Activated CD4-positive, alpha-beta memory T cell treated with anti-CD3 and anti-CD28 coated beads for 36 hours (primary cell): ENCODE measurements at places on chromosomes 11 and 22. TPM values are rescaled to one million over a fixed set of nuclear protein-coding genes. Genes with fewer than 3 reads are reported as not detected.

Gene SOX10
- not detected for total RNA-seq

Gene GPR83
- total RNA-seq: not detected

Gene PRRG4
- total RNA-seq: 0.24 TPM

Gene OR52I1
- total RNA-seq: not detected

Gene GLYAT
- total RNA-seq: not detected
